ENCODE measurements at places on chromosomes 1 and 21.

DNA sequence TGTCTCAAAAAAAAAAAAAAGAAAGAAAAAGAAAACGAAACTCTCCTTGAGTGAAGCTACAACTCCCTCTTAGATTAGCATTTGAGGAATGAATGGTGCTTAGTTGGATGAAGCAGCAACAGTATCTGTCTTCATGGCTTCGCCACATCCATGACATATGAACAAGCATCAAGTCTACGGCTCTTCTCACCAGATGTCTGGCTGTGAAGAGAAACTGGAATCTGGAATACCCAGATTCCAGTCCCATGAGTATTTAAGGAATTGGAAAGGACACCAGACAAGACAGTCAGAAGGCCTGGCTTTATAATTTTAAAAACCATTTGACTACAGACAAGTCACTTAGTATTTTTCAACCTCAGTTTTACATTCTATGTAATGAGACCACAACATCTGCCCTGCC, 38.0 kb upstream of the TADA1 start:
- no peak for DNase-seq

DNA sequence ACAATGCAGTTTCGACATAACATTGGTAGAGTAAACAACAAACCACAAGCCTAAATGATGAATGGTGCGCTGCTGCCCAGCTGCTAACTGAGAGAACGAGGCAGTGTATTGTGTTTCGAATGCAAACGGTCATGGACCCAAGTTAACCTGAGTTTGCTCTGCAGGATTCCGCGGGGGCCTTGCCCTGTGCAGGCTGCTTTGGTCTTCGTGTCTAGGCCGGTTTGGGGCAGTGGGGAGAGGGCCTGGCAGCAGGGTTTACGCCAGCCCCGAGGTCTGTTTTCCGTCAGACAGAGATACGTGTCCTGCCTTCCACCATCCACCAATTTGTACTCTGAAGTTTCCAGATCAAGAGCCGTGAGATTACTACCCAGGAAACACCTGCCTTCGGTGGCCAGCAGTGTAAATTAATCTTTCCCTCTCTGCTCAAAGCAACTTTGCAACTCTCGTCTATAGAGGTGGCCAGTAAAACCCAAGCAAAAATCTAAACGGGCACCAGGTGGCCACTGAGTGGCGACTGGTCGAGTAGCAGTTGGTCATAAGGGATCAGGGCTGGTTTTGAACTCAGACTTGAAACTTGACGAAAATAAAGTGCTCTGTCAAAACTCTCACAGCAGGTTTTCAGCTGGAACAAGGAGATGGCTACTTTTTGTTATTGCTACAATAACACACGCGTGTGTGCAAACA, 6.3 kb upstream of the PRDM15 start:
- no peak for DNase-seq

GRCh38 chr1:201006450-201006849, 17.1 kb downstream of the KIF21B start:
- DNase-seq: no peak

DNA sequence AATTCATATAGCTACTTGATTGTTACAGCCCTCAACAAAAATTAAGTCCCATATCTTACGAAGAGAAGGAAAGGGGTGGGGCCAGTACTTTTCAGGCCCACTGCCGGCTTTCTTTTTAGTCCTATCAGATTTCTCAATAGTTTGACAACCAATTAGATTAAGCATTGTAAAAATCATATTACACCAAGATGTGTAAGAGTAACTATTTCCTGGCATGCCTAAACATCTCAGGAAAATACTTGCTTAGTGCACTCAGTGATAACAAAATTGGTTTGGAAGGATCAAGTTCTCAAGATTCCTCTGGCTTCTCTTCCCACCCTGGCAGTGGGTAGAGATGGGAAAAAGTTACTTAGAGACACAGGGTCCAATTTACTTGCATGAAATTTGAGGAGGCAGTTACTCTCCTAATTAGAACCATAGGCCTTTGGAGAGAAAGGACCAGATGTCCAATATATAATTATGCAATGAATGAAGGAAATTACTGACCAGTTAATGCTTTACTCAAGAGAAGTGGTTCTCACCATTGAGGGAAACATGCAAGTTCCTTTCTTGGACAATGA, 30.1 kb downstream of the STPG1 start:
- no peak for DNase-seq

GRCh38 chr21:29771491-29772066, 168.2 kb downstream of the GRIK1 start:
- no peak for DNase-seq

DNA sequence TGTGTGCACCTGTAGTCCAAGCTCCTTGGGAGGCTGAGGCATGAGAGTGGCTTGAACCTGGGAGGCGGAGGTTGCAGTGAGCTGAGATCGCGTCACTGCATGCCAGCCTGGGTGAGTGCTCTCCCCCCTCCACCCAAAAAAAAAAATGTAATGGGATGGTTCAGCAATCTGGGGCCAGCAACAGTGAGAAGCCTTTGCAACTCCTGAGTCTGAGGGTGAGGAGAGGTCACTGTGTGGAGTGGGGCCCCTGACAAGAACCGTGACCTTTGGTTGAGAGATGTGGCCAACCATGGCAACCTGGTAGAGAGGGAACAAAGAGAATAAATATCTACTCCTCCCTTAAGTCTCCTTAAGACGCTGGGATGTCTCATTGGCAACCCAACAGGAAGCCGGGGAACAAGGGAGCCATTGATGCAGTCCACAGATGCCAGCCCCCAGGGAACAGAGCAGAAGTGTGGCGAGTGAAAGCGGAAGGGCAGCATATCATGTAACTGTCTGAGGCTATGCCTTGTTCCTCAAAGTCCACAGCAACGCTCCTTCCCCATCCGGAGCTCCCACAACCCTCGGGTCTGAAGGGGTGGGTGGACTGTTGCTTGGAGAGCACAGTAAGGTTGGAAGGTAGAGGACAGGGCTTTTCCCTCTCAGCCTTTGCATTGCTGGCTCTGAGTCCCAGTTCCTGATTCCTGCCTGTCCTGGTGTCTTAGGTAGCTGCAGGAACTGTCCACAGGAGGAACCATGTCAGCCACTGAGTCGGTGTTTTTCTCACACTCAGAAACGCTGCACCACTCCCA, 8.3 kb downstream of the TRNP1 start:
- peak; percentile 97 for DNase-seq

DNA sequence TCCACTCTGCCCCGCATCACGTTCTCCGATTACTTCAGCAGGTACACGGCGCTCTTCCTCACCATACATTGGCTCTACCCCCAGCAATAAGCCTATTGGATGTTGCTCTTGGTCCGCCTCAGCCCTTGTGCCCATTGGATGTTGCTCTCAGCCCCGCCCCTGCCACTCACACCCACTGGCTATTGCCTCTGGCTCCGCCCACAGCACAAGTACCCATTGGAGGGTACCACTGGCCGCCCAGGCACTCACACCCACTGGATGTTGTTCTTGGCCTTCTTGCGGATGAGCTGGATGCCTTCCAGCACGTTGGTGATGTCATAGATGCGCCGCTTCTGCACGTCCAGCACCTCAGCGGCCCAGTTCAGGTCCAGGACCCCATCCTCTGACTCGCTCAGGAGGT, 9.4 kb downstream of the E2F2 start:
- no peak for DNase-seq

DNA sequence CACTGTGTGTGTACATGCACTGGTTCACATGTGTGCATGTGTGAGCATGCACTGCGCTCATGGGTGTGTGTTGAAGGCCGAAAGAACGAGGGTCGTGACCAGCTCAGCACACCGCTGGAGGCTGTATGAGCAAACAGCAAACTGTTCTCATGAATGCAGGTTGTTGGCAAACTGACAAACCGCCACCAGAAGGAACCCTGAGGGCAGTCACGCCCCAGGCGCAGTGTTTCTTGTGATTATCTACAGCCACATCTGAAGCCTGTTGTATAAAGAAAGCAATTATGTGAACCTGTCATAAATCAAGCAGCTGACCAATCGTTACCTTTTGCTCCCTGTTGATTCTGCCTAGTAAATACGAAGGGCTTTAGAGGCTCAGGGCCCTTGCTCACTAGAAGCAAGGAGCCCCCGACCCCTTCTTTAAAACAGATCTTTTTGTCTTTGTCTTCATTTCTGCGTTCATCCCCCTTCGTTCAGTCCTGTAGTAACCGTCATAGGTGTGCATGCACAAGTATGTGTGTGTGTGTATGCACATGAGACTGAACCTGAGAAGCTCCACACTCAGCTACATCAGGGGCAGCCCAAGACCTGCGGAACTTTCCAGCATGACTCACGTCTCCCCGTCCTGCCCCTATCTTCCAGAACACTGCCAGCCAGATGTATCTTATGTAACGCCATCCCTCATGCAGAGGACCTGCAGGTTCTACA, 16.8 kb upstream of the RIPK4 start:
- no peak for DNase-seq
